Fibroblast of skin of abdomen (primary cell): ENCODE measurements at places on chromosomes 1 and 21.
A peak's percentile ranks its signal among the peaks of the same experiment; 100 is the strongest.

DNA sequence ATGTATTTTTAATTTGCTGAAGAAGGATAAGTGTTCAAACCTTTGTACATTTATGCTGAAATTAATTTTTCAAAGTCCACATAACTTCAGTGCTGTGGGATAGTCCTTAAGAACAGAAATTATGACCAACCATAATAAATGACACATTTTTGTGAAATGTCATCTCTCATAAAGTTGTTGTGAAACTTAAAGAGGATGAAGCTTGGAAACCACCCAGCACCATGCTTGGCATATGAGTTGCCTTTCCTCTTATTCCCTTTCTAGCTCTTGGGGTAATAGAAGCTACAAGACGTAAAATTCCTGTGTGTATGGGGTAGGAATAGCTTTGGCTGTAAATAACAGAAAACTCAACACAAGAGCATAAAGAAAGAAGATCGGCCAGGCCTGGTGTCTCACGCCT, 18.9 kb upstream of the USP24 start:
- DNase-seq: peak; percentile 61

- no peak for DNase-seq
Observed at GRCh38 chr1:192545896-192546521, 29.6 kb upstream of the RGS1 start.

- DNase-seq: no peak
Observed at GRCh38 chr1:87129606-87130005, 199.1 kb upstream of the LMO4 start.

GRCh38 chr1:238485057-238485911, 594.6 kb upstream of the ZP4 start:
- DNase-seq: peak; percentile 57

DNA sequence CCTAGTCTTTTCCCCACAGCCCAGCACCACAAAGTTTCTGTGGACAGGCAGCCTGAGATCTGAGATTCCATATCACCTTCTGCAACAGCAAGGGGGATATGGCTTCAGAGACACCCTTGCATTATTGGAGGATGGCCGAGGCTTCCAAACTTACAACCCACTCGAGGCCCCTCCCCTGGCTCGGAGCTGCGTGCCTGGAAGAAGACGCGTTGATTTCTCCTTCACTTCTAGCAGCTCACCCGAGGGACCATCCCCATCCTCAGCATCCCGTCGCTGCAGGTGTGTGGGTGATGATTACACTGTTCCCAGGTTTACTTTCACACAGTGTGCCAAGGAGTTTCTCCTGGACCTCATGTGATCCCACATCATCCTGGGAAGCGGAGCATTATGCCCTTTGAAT, 277.9 kb downstream of the MATN1 start:
- no peak for DNase-seq
